ENCODE measurements at places on chromosomes 7 and 10.

- DNase-seq = no peak
Measured at GRCh38 chr10:100828738-100829096, 83.3 kb downstream of the PAX2 start.

GRCh38 chr7:44959433-44959951 is 19.3 kb downstream of the MYO1G start:
- DNase-seq = no peak

DNA sequence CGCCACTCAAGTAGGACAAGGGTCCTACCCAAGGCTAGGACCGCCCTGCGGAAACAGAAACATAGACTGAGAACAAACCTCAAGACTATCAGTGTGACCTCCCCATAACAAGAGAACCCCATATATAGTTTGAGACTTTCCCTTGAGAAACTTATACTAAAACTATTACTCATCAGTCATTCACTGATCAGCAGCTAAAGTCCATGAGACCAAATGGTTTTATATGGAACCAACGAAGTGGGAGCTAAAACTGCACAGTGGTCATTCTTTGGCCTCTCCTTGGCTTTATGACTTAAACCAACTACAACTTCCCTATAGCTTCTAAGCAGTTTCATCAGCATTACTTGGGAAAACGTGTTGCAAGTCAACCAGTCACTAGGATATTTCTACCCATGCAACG is 13.7 kb upstream of the ZSCAN21 start:
- DNase-seq = no peak

- no peak for DNase-seq
Measured at GRCh38 chr10:1287971-1288401, 231.8 kb downstream of the WDR37 start.

DNA sequence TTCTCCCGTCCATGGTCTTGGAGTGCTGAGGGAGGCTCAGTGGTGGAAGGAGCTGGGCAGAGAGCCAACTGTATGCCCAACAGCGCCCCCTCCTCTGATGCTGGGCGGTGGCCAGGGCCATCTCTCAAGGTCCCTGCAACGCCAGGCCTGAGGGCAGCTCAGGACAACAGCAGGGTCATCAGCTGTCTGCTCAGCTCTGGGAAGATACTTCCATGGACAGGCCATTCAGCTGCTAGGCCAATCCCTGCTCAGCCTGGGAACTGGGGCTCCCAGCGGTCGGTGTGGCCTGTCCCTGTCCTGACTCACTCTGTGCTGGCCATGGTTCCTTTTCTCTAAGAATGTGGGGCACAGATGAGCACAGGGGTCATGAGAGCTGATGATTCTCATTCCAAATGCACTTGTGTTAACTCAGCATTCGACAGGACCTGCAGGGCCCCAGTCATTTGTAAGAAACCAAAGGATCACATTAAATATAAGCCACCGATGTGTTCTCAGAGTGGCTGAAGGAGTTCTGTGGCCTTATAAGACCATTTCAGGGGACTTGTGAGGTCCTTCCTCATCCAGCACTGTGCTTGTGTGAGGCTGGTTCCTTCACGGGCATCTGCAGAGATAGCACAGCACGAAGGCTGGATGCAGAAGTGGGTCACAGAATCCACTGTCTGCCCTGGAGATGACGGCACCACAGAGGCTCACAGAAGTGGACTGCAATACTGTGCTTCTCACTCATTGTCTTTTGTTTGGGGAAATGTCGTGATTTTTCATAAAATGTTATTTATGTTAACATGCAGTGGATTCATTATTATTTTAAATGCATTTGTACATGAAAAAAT is 73.0 kb downstream of the ADCY1 start:
- DNase-seq = no peak

DNA sequence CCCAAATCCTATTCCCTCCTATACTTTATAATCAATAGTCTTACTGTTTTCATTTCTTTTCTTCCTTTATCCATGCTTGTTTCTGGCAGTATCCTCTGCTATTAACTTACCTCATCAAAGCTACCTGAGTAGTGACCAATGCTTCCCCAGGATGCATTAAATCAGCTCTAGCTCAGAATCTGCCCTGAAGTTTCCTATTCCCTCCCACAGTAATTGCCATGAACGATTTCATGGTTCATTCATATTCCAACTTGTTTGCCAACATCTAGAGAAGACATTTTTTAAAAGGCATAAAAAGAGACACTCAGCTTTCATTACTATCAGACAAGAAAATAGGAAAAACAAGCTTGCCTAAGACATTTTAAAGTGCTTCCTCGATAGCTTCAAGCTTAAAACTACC is 42.3 kb downstream of the COA1 start:
- no peak for DNase-seq
